ENCODE measurements at places on chromosomes 2 and 18.

DNA sequence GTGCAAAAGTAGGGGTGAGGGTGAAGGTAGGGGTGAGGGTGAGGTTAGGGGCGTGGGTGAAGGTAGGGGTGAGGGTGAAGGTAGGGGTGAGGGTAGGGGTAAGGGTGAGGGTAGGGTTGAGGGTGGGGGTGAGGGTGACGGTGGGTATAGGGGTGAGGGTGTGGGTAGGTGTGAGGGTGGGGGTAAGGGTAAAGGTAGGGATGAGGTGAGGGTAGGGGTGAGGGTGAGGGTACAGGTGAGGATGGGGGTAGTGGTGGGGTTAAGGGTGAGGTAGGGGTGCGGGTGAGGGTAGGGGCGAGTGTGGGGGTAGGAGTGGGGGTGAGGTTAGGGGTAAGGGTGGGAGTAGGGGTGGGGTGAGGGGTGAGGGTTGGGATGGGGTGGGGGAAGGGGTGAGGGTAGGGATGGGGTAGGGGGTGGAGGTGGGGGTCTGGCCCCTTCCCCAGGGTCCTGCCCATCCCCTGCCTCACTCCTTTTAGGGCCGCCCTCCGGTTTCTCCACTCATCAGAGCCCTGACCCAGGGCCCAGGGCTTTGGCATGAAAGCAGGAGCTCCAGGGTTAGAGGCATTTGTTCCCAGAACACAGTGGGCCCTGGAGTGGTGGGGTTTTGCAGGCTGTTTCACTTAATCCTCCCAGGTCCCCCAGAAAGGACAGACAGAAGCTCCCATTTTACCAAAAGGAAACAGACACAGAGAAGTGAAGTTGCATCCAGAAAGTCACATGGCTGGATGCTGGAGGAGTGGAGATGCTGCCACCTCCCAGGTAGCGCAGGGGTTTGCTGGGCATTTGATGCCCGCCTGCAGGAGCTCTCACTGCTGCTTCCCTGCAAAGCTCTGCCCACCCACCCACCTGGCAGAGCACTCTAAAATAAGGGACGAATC lies 26.9 kb downstream of the SNORC start:
- no peak for DNase-seq

DNA sequence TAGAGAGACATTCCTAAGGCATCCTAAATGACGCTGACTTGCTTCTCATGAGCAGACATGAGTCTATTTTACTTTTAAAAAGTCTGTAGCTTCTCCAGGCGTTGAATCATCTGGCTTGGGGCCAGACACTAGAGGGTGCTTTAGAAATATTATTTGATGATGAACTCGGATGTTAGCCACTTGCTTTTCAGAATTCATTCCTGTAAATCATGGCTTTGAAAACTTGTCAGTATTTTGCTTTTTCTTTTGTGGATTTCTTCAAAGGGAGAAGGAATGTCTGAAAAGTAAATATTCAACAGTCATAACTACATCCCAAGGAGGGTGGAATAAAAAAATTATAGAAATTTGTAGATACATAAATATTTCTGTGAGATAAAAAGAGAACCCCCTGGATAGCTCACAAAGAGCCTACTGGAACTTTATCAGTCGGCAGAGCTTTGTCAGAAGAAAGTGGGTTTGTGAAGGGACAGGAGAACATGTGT lies 370.8 kb downstream of the OSR1 start:
- no peak for DNase-seq

DNA sequence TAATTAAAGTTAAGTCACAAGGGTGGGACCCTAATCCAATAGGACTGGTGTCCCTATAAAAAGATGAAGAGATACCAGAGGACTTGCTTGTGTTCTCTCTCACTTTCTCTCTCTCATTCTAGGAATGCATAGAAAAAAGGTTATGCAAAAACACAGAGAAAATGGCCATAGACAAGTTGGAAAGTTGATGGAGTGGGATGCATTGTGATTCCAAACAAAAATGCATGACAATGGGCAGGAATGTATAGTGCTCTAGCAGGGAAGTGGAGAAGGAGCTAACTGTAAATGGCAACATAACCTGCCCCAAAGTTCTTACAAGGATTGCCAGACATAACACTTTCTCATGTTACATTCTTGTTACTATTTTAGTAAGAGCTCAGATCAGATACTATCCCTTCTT lies 301.6 kb upstream of the LRATD1 start:
- DNase-seq: no peak

DNA sequence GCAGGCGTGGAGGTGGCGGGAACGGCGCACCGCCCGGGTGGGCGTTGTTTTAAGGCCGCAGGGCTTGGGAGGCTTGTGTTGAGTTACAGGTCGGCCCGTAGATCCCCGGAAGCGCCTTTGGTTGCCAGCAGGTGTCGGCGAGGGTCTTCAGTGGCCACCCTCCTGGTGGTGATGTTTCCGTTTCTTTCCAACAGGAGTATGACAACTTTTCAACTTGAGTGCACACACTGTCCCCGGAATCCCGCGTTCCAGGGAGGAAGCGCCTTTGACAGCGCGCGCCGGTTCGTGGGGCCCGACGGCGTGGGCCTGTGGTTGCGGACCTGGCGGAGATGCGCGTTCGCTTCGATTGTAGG lies 1.0 kb upstream of the HDAC4 start:
- DNase-seq: peak; percentile 34

GRCh38 chr2:238424313-238424700 lies 2.4 kb upstream of the ASB1 start:
- DNase-seq: no peak

DNA sequence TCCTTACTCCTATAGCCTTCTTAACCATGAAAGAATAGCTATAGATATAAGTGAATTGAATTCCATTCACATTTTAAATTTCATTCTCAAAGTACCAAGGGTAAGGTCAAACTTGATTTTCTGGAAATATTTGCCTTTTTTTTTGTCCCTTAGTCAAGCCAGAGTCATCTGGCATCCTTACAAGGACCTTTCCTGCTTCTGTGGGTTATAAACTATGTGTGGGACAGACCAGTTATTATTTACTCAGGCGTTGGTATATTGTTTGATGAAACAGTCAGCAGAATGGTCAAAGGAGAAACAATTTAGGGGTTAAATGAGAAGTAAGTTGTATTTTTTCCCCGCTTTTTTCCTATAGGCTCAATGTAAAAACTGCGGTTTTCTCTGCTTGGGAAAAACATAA lies 1103.2 kb upstream of the ZEB2 start:
- DNase-seq: no peak

GRCh38 chr2:207072571-207072970 lies 93.2 kb downstream of the KLF7 start:
- DNase-seq: no peak

DNA sequence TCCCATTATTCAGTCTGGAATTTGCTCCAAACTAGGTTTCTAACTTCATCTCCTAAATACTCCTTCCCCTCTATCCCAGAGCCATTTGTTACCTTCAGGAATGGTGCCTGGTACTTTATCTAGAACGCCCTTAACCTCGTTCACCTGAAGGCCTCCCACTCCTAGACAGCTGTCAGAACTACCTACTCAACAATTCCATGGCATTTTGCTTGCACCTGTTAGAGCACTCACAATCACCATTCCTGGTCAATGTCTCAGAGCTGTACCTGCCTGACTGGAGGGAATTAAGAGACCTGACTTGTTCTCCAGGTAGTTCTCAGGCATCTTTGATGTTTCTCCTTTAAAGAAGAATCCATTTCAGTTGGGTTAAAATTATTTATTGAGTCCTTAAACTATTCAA lies 88.9 kb downstream of the GAREM1 start:
- no peak for DNase-seq

DNA sequence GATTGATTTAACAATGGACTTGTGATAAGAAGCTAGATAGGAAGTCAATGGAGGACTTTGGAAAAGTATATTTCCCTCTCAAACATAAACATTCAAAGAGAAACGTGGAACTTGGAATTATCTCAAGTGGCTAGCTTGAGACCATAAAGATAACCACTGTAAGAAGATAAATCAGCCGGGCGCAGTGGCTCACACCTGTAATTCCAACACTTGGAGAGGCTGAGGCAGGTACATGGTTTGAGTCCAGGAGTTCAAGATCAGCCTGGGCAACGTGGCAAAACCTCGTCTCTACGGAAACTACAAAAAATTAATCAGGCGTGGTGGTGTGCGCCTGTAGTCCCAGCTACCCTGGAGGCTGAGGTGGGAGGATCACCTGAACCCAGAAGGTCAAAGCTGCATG lies 405.9 kb upstream of the ACVR2A start:
- no peak for DNase-seq

- DNase-seq: no peak
These were observed 39.5 kb upstream of the GMCL1 start for GRCh38 chr2:69789772-69790600.

GRCh38 chr2:197924483-197924882 lies 120.1 kb downstream of the PLCL1 start:
- no peak for DNase-seq

- no peak for DNase-seq
These were observed 458.8 kb upstream of the NRXN1 start for GRCh38 chr2:51490576-51491234.

Data from stimulated activated CD8-positive, alpha-beta memory T cell treated with anti-CD3 and anti-CD28 coated beads, Interleukin-15, amount 100 ng/mL, for 24 hours (primary cell).